ENCODE measurements at places on chromosomes 7 and 10.
A peak's percentile ranks its signal among the peaks of the same experiment; 100 is the strongest.

DNA sequence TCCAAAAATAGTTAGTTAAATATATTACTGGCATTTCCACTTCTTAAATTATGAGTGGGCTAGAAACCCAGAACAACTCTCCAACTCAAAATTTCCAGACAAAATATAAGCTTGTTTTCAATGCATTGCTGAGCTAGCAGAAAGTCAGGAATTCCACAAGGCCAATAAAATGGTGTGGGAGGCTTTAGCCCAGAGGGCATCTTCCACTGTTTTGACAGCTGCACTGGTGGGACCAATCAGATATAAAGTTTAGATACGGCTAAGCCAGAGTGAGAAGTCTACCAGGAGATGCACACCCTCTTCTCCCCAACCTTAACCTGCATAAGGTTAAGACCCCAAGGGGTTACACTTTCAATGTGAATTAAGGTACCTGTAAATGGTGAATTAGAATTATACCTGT, 76.6 kb downstream of the AMPH start:
- DNase-seq = no peak

- no peak for DNase-seq
These were observed 606.5 kb upstream of the PFKP start for GRCh38 chr10:2460812-2461211.

- no peak for DNase-seq
These were observed 106.1 kb upstream of the SLC13A1 start for GRCh38 chr7:123305840-123306375.

GRCh38 chr7:134458341-134458805, 527 bp downstream of the AKR1B1 start:
- peak; percentile 60 for DNase-seq

DNA sequence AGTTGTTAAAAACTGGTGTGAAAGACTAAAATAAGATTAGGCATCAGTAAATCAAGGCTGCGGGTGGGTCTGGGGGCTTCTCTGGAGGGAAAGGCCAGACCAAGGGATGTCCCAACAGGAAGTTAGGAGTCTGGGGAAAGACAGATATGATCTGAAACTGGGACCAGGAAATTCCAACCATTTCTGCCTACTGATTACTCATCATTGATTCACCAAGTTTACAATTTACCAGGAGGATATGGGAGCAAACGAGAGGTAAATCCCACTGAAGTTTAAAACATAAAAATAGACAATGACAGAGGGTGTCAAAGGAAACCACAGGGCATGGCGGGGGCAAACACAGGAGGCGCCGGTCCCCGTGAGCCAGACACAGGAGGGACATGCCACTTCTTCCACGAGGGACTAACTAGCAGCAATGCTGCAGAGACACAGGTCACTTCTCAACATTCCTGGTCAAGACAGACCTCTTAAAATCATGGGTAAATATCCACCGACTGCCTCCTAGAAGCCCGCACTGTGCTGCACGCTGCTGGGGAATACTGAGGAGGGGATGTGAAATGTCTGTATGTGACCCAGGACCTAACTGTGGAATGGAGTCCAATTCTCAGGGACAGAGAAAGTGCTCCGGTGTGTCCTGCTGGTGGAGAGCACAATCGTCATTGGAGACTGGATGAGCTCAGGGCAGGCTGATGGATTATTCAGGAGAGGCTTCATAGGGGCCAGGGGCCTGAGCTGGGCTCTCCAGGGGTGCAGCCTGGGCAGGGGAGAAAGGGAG, 153.4 kb upstream of the KLF14 start:
- DNase-seq = no peak

- no peak for DNase-seq
These were observed 94.6 kb upstream of the FAM180A start for GRCh38 chr7:135843214-135843613.

DNA sequence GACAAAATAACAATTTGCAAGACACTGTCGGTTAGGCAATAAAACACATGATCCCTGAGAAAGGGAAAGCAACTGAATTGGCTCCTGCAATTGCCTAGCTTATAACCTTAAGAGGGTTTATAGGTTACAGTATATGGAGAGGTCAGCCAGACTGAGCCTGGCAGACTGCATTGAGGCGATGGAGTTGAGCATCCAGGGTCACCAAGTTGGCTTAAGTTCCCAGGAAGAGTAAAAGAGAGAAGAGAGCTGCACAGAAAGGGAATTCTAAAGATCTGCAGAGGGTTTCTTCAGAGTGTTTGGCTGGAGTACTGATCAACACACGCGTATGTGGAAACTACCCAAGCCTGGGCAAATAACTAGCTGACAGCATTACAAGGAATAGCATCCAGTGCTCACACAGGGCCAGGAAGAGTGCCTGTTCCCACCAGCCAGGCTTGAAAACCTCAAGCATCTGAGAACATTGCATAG, 11.2 kb downstream of the ANKMY2 start:
- no peak for DNase-seq

- no peak for DNase-seq
These were observed 30.0 kb downstream of the GBF1 start for GRCh38 chr10:102275343-102275742.

DNA sequence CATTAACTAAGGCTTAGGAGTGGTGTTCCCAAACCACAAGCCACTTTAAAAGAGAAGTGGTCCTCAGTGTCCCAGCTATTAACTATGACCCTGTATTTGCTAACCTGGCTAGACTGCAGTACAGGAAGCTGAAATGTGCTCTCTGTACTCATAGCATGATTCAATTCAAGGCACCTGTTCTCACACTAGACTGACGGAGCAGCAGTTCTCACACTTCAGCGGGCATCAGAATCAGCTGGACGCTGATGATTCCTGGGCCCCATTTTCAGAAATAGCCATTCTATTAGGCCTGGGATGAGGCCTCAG, 24.5 kb upstream of the MSRB2 start:
- DNase-seq = no peak

DNA sequence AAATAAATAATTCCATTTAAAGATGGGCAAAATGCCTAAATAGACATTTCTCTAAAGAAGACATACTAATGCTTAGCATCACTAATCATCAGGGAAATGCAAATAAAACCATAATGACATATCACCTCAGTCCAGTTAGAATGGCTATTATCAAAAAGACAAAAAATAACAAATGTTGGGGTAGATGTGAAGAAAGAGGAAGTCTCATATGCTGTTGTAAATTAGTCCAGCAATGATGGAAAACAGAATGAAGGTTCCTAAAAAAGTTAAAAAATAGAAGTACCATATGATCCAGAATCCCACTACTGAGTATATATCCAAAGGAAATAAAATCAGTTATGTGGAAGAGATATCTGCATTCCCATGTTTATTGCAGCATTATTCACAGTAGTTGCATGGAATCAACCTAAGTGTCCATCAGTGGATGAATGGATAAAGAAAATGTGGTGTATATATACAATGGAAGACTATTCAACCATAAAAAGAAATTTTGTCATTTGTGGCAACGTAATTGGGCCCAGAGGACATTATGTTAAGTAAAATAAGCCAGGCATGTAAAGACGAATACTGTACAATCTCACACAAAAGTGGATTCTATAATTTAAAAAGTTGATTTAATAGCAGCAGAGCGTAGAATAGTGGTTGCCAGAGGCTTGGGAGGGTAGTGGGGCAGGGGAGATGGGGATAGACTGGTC, 52.0 kb downstream of the TCAF1 start:
- no peak for DNase-seq

GRCh38 chr7:130896051-130896881, 162.3 kb upstream of the KLF14 start:
- no peak for DNase-seq

GRCh38 chr7:33444511-33444910, 315.1 kb downstream of the BBS9 start:
- no peak for DNase-seq

- DNase-seq = no peak
These were observed 3.3 kb downstream of the IL2RA start for GRCh38 chr10:6058682-6059475.

DNA sequence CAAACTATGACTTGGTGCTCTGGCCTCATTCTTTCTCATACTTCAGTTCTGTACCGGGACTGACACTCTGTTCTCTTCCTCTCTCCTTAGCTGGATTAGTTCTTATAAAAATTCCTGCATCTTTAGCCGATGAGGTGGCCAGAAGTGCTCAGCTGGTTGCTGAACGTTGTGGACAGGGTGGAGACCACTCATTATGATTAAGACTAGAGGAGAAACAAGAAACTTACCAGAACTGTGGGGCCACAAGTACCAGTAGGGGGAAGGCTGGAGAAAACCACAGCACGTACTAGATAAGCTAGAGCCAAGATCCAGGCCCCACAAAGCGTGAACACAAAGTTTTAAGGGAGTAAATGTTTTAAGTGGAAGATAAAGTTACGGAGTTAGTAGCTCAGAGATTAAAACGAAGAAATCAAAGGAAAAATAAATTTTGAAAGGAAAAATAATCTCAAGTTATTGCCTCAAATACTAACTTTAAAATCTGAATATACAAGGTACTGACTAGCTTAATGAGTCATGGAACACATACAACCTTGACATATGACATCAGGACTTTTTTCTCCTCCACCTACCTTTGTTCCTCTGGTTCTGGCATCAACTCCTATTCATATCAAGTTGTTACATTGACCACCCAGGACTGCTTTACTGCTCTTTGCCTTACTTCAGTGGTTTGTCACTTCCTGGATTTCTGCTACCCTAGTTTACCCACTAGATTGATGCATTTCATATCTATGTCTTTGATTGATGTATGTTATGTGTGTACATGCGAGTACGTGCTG, 469.0 kb downstream of the TFEC start:
- no peak for DNase-seq

- no peak for DNase-seq
These were observed 77.6 kb downstream of the BICC1 start for GRCh38 chr10:58590152-58590840.

DNA sequence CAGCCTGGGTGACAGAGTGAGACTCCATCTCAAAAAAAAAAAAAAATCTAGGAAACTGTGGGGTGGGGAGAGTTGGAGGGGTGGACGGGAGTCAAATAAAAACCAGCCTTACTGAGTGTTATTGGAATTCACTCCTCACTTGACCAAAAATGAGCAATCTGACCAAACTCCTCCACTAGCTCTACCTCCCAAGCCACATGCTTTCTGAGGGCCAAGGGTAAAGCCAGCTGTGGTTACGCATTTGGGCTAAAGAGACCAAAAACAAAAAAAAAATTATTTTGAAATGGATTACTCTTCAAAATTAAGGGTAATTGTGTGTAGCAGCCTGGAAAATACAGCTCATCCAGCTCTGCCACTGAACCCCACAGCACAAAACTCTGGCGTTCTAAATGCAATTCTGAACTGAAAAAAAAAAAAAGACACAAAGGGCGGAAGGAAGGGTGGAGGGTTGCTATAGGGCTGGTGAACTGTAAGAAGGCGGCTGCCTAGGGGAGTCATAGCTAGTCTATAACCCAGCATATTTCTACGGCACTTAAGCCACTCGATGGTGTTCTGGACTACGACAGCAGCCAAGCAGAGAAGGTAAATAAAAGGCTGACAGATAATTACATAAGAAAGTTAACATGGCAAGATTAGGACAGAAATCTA, 7.8 kb downstream of the ELMO1 start:
- no peak for DNase-seq

GRCh38 chr7:94590526-94591162, 65.3 kb downstream of the SGCE start:
- no peak for DNase-seq

DNA sequence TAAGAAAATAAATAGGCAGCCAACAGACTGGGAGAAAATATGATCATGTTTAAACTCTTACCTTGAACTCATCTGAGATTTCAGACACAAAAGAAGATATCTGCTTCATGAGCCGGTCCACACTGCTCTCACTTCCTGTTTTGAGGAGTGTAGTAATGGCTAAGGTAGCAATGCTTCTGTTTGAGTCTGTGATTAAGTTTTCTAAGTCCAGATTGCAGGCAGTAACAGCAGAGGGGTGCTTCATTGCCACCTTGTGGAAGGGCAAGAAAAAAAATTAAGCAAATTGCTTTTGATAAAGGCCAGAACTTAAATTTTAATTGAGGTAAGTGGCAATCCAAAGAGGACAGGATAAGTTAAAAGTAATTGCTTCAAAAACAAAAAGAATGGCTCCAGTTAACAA, 69.1 kb downstream of the MEST start:
- no peak for DNase-seq

- no peak for DNase-seq
These were observed 30.3 kb downstream of the MKI67 start for GRCh38 chr10:128095753-128096469.

DNA sequence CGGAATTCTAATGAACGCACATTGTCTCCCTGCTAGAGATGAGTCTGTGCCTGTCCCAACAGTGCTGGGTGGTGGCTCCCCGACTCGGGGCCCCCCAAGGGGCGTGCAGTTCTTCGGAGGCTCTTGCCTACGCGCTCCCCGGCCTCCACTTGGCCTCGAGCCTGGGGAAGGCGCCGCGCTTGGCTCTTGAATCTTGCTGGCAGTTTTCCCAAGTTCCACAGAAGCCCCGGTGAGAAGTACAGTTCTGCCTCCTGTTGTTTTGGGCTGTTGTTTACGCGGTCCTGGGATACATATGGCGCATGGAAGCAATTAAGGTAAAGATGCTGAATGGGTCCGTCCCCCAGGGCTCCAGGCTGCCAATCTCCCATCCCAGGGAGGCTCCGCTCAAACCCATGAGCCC, 32.6 kb upstream of the UNCX start:
- no peak for DNase-seq

DNA sequence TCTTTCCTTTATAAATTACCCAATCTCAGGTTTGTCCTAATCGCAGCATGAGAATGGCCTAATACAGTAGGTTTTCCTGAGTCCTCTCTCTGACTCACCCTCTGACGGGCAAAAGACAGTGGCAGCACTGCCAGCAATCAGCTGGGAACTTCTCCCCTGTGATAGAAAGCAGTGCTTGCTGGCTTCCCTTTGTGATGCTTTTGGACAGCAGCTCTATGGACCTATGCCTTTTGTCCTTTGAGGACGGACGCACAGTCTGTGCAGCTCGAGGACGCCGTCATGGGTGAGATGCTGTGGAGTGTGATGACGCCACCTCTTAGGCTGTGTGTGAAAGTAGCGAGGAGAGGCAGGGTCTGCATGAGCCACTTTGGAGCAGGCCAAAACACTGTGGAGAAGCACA, 68.8 kb downstream of the KIAA1217 start:
- DNase-seq = no peak

DNA sequence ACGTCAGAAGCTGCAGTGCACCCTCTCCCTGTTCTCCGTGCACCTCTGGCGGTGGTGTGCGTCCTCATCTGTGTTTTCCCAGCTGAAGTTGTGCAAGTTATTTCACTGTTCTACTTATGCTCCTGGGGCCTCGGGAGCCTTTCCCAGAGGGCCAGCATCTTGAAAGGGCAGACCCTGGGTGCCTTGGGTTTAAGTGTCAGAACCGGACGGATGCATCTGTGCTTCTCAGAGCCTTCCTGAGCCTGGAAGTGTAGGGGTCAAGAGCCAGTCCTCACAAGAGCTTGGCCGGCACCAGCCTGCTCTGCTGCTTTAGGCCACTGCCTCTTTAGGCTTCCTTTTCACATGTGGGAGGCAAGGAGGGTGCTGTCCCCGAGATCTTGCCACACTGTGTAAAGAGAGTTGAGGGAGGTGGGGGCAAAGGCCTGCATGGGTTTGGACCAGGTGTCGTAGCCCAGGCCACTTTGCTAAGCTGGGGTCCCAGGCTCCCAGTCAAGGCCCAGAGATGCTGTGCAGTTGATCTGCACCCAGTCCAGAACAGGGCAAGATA, 128.9 kb upstream of the NPS start:
- DNase-seq = no peak

GRCh38 chr10:85936161-85936560, 430.4 kb downstream of the GRID1 start:
- no peak for DNase-seq
